NCI-H2081 treated with DMSO at 0.1 percent for 48 hours (cell line): ENCODE measurements at places on chromosomes 7 and 10.

DNA sequence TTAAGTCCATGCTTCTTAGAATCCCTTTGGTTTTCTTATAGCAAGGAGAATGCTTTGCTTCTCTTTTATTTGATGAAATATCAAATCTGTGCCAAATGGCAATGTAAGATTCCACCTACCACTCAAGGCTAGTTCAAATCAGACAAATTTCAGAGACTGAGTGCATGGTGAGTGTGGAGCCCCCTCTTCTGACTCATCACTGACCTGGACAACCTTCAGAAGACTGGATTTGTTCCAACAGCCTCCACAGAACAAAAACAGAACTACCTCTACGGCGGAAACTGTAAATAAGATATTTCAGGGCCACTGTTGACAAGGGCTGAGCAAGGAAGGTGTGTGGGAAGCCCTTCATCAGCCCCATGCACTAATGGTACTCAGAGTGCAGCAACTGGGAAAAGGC lies 21.1 kb downstream of the NCAPG2 start:
- DNase-seq = no peak

GRCh38 chr7:74684921-74685320 lies 27.4 kb downstream of the GTF2I start:
- DNase-seq = no peak

DNA sequence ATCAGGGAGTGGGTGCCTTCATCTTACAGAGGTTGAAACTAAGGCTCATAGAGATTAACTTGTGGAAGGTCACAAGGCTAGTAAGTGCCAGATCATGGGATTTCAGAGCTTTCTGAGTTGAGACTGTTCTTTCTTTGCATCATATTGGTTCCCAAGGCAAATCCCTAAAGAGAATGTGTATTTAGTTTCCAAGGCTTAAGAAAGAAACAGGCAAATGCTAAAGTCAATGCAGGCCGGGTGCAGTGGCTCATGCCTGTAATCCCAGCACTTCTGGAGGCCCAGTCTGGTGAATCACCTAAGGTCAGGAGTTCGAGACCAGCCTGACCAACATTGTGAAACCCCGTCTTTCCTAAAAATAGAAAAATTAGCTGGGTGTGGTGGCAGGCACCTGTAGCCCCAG lies 19.8 kb downstream of the CDK1 start:
- DNase-seq = no peak

GRCh38 chr10:117499248-117500105 lies 43.1 kb upstream of the EMX2 start:
- no peak for DNase-seq

- DNase-seq = no peak
Measured at GRCh38 chr10:69446229-69446628, 5.0 kb upstream of the TSPAN15 start.

DNA sequence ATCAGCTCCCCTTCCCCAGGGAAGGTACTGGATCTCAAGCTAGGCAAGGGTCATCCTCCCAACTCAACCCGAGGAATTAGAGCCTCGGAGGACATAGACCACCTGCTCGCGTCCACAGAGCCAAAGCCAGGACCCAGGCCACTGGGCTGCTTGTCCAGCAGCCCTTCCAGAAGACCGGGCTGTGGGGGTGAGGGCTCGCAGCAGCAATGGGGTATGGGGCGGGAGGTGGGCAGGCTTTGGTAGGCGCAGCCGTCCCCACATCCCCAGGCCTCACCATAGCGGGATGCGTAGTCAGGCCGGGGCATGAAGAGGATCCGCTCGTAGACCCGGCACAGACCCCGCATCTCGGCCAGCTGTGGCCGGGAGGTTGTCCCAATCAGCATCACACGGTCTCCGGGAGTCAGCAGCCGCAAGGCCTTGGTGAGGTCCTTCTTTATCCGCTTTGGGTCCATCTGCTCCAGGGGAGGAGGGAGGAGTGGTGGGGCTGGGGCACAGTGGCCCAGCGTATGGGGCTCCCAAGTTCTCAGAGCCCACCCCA lies 5.0 kb upstream of the ASB10 start:
- no peak for DNase-seq

GRCh38 chr7:78299088-78299487 lies 500.5 kb downstream of the PHTF2 start:
- DNase-seq = no peak

DNA sequence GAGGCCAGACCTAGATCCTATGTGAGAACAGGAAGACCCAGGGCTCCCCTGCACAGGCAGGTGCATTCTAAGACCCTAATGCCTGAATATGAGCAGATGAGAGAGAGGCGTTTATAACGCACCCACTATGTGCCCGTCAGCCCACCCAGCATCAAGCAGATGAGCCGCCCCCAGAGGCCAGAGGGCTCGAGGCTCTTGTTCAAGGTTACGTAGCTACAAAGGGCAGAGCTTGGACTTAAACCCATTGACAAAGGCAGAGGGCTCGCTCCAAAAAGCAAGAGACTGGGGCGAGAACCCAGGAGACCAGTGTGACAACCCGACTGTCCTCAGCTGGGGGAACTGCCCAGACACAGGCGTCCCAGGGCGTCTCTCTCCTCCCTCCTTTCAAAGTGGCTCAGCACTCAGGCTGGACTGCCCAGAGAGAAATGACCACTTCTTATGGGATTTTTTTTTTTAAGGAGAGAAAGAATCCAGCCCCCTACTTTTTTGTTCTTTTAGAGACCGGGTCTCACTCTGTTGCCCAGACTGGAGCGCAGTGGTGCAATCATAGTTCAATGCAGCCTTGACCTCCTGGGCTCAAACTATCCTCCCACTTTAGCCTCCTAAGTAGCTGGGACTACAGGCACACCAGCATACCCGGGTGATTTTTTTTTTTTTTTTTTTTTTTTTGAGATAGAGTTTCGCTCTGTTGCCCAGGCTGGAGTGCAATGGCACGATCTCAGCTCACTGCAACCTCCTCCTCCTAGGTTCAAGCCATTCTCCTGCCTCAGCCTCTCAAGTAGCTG lies 40.1 kb downstream of the TNRC18 start:
- no peak for DNase-seq

- DNase-seq = no peak
Measured at GRCh38 chr10:103618575-103619423, 125.3 kb downstream of the NEURL1 start.

GRCh38 chr10:84329986-84330651 lies 1.7 kb downstream of the CCSER2 start:
- DNase-seq = no peak

GRCh38 chr7:1611708-1612241 lies 41.9 kb upstream of the PSMG3 start:
- no peak for DNase-seq

- no peak for DNase-seq
Measured at GRCh38 chr10:88033793-88034192, 170.4 kb downstream of the PTEN start.

GRCh38 chr7:76023002-76023401 lies 24.8 kb downstream of the STYXL1 start:
- no peak for DNase-seq

GRCh38 chr10:80324891-80325364 lies 31.6 kb downstream of the DYDC1 start:
- DNase-seq = no peak

- DNase-seq = no peak
Measured at GRCh38 chr10:93962973-93963372, 30.8 kb upstream of the PLCE1 start.

- DNase-seq = no peak
Measured at GRCh38 chr10:60611291-60611747, 167.0 kb upstream of the CDK1 start.

DNA sequence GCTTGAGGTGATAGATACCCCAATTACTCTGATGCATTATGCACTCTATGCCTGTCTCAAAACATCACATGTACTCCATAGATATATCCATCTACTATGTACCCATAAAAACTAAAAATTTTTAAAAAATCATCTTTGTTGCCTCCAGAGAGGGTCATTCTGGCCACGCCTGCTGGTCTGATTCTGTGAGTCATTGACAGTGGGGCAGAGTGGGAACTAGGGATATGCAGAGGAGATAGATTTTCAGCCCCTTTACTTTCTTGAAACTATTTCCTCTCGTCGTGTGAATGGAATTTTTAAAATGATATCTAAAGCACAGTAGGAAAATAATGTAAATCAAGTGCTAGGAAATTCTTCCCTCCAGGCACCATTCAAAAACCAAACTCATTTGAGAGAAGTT lies 715.0 kb upstream of the NRP1 start:
- no peak for DNase-seq

GRCh38 chr7:23247603-23248335 lies 1.2 kb downstream of the GPNMB start:
- no peak for DNase-seq

- no peak for DNase-seq
Measured at GRCh38 chr10:63103971-63104409, 29.1 kb upstream of the NRBF2 start.

GRCh38 chr7:44387389-44387788 lies 62.0 kb upstream of the CAMK2B start:
- DNase-seq = no peak

- peak; percentile 68 for DNase-seq
Measured at GRCh38 chr7:17488829-17489228, 190.4 kb downstream of the AHR start.

DNA sequence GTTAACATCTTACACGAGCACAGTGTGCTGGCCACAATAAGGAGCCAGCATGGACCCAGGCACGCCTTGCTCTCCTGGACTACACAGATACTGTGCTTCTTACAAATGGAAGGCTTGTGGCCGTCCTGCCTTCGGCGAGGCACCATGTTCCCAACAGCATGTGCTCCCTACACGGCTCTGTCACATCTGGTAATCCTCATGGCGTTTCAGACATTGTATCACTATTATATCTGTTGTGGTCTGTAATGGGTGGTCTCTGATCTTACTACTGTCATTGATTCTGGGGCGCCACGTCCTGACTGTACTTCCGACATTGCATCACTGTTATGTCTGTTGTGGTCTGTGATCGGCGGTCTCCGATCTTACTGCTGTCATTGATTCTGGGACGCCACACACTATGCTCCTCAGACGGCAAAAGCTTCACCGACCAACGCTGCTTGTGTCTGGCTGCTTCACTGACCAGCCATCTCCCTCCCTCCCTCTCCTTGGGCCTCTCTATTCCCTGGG lies 195.4 kb downstream of the MAD1L1 start:
- DNase-seq = no peak

- no peak for DNase-seq
Measured at GRCh38 chr10:128814782-128815181, 652.3 kb upstream of the MGMT start.

- DNase-seq = no peak
Measured at GRCh38 chr7:97096661-97097060, 20.8 kb upstream of the SDHAF3 start.

DNA sequence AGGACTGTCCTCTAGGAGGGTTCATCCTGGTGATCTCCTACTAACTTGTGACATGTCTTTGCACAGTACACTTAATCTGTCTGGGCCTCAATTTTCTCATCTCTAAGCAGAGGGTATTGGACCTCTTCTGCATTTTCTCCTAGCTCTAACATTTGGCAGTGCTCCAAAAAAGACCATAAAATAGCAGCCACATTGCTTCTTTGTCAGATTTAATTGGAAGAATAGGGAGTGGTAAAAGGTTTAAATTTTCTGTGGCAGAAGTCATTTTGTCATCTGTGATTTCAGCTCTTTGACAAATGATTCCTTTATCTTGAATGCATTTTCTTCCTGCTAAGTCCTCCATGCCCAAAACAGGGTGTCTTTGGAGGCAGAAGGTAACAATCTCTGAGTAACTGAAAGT lies 289.9 kb upstream of the LRGUK start:
- DNase-seq = peak; percentile 25

- DNase-seq = no peak
Measured at GRCh38 chr10:118582511-118582910, 12.9 kb downstream of the PRLHR start.

- DNase-seq = no peak
Measured at GRCh38 chr10:48498940-48499510, 105.8 kb downstream of the ARHGAP22 start.

GRCh38 chr10:49360271-49361177 lies 35.4 kb downstream of the DRGX start:
- DNase-seq = no peak
